ENCODE measurements at places on chromosomes 4 and X.

DNA sequence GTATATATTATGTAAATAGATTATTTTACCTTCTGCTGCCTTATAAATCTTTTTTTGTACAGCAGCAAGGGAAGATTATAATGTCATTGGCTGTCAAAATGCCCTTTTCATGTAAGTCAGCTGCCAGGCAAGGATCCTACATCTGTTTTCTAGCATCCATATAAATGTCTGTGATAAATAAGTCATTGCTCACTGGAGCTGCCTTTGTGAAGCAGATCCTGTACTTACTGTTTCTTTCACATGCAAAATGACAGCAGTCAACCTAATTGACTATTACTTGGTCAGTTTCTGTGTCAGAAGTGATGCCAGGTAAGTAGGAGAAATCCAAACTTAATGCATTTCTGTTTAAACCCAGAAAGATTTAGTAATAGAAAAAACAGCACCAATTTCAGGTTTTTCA is 620.7 kb downstream of the RPA4 start:
- no peak for DNase-seq

DNA sequence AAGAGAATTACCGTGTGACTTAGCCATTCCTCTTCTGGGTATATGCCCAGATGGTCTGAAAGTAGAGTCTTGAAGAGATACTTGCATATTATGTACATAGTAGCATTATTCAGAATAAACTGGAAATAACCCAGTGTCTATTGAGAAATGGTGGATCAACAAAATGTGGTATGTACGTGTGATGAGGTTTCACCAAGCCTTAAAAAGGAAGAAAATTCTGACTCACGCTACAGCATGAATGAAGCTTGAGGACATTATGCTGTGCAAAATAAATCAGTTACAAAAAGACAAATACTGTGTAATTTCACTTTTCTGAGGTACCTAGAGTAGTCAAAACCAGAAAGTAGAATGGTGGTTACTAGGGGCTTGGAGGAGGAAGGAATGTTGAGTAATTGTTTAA is 37.3 kb downstream of the GBA3 start:
- no peak for DNase-seq

DNA sequence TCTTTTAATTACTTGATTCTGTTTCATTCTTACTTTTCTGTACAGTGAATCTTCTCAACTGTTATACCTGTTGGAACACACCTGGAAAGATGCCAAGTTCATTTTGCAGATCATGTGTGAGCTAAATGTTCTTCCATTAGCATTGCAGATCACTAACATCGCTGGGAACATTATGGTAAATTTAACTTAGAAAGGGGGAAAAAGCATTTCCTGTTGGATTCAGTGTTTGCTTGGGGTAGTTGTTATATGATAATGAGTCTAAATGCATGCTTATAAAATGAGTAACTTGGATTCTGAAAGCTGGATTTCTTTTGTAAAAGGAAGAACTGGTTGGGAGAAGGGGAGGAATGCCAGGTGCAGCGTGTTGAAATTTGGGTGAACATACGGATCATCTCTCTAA is 47.6 kb downstream of the POLA1 start:
- DNase-seq: no peak

- no peak for DNase-seq
Measured at GRCh38 chr4:182809417-182810102, 107.6 kb downstream of the DCTD start.

- peak; percentile 57 for DNase-seq
Measured at GRCh38 chrX:154136627-154137161, 7.3 kb upstream of the OPN1LW start.

- DNase-seq: no peak
Measured at GRCh38 chrX:1852082-1852481, 237.2 kb downstream of the ASMT start.

DNA sequence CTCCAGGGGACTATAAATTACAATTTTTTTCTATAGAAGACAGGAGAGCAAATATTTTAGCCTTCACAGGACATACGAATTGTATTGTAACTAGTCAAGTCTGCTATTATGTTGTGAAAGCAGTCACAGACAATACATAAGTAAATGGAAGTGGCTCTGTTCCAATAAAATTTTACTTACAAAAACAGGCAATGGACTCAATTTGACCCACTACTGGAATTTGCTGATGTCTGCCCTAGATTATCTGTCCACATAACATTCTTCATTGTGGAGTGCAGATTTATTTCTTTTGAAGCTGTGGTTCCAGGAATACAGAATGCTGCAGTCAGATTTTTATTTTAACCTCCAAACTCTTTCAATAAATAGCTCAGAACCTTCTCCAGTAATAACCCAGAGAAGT is 330.3 kb downstream of the PPP4R3C start:
- no peak for DNase-seq

- no peak for DNase-seq
Measured at GRCh38 chr4:65437102-65437501, 233.2 kb downstream of the EPHA5 start.

DNA sequence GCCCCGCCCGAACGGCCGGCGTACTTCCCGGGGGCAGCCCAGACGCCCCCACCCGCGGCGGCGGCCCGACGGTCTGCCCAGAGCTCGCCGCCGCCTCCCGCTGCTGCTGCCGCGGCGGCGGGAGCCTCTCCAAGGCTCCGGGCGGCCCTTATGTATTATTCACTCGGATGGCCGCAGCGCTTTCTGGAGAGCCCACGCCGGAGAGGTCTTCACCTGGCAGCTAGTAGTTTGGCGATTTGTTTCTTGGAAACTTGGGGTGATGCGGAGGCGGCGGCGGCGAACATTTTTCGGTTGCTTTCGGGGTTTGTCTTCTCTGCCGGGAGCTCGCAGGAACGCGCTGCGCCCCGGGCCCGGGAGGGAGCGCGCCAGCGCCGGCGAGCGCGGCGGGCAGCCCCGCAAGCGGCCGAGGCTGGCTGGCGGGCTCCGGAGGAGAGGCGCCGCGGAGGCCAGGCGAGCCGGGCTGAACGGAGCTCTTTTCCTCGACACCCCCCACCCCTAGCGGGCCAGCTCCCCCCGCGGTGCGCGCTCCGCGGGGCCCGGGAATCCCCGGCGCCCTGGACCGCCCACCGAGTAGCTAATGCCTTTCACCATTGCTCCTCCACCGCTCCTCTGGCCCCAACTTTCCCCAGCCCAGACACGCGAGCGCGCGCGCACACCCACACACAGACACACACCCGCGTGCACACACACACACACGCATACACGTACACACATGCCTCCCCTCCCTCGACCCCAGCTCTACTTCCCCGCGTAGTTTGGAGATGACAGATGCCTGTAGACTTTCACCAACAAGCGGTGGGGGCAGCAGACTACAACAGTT is 113.5 kb downstream of the DHX15 start:
- DNase-seq: peak; percentile 59

DNA sequence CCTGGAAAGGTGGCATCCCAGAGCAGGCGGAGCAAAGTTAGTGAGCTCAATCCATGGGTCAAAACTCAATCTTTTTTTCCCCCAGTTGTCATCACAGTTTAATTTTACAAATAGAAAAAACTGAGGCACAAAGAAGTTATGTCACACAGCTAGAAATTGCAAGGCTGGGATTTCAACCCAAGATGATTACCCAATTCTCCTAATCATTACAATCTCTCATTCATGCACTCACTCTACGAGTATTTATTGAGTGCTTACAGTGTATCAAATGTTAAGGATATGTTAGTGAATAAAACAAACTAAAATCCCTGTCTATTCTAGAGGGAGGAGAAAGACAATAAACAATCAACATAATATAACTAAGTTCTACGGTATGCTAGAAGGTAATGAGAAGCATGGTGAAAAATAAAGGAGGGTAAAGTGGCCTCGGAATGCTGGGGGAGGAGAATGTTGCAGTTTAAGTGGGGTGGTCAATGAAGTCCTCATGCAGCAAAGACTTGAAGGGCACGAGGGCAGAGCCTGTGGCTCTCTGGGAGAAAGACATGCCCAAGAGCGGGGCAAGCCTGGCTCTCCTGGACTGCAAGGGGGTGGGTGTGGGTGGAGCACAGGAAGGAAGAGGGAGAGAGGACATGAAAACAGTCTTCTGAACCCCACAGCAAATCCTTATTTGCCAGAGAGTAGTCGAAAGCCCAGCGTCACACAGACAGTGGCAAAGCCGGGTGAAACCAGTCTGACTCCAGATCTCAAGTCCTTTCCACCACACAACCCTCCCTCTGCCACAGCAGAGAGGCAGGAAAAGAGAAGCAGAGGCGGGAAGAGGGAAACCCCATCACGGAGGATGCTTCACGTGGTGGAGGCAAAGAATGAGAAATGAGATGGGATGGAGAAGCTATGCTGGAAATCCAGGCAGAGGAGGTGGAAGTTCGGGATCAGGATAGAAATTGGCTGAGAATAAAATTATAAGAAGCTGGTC is 48.3 kb downstream of the RAB33B start:
- no peak for DNase-seq

GRCh38 chrX:151151665-151152267 is 24.6 kb upstream of the GPR50 start:
- DNase-seq: peak; percentile 75

- DNase-seq: no peak
Measured at GRCh38 chrX:47215291-47215900, 3.1 kb upstream of the CDK16 start.

- DNase-seq: no peak
Measured at GRCh38 chr4:91226867-91227266, 1076.9 kb upstream of the GRID2 start.

GRCh38 chrX:69025802-69026301 is 139.4 kb downstream of the PJA1 start:
- DNase-seq: no peak

DNA sequence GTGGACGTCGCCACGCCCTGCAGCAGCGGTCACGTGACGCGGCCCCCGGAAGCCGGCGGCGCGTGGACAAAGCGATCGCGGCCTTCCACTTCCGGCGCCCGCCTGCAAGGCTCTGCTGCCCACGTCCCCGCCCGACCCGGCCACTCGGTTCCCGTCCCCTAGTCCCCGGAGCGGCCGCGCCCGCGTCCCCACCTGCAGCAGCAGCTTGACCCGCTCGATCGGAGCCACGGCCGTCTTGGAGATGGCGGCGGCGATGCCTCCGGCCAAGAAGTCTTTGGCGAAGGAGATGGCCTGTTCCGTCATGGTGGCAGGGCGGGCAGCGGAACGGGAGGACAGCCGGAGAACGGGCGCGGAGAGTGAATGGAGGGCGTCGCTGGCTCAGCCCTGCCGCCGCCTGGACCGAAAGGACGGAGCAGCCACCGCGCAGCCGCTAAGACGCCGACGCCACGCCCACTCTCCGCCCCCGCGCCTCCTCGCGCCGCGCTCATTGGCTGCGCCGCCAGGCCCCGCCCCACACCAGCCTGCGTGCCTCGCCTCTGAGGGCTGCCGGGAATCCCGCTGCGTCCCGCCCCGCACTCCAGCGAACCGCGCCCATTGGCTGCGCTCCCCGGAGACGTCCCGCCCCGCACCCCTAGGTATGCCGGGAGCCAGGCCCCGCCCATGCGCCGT is at the start of gene SLC25A6:
Gene SLC25A6 (minus strand): TSS at position 407 of the 669 bp plus-strand sequence. CDS start 104 bp downstream, at position 303.
- peak; percentile 96 for DNase-seq

DNA sequence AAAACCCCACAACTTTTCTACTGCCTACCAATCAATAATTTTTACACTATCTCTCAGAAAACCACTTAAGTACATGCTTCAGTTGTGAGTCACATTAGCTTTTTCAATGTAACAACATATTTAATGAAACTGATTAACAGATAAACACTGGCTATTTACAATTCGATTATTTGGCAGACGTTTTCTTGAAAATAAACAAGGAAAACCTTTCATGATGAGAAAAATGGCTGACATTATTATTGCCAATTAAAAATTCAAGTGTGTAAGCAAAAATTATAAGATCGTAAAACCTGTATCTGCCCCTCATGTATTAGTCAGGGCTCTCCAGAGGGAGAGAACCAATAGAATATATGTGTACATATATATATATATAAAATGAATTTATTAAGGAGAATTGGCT is 1555.5 kb upstream of the IGFBP7 start:
- DNase-seq: no peak

DNA sequence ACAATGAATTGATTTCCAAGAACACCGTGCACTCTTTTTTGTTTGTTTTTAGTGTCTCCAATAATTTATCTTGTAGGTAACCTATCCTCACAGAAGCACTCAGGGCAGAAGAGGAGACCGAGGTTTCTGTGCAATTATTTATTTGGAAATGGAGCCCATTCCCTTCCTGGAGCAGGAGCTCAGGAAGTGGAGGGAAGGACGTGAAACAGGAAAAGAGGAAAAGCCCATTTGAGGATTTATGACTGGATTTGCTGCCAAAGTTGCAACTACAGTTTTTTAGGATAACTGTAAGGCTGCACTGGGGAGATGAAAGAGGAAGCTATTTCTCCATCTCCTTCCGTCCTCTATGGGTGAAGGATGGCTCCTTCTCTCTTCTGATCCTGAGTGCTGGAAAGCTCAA is 31.7 kb upstream of the MXRA5 start:
- DNase-seq: no peak

- no peak for DNase-seq
Measured at GRCh38 chr4:66577922-66578321, 907.6 kb upstream of the EPHA5 start.

DNA sequence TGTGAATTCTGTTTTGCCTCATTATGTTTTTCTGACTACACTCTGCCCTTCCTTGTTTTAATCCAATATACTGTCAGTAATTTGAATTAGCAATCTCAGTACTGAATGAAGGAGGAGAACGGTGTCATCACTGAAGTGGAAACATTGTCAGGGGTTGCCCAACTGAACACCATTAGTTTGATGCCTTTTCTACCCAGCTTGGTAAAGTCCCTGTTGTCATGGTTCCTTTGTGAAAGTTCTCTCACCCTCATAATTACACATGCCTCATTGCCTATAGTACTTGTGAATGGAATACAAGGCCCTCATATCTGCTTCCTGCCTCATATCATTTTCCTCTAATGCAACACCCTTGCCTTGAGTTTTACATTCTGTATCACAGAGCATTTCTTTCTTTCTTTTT is 76.9 kb downstream of the RRAGB start:
- DNase-seq: no peak

GRCh38 chr4:117225471-117225870 is 140.1 kb upstream of the TRAM1L1 start:
- DNase-seq: no peak

DNA sequence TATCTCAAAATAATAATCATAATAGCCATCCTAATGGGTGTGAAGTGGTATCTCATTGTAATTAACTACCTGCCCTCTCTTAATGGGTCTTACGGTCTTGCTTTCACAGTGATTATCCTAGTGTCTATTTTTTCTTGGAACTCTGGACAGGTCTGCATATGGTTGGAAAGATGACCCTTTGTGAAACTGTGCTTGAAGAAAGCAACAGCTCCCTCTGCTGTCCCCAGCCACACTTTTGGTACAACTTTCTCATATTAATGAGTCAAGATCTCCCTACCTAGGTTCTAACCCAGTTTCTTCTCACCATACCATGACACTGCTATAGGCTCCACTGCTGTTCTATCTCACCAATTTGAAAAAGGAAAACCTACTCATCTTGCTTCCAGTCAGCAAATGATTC is 2.4 kb downstream of the TFDP3 start:
- DNase-seq: peak; percentile 9

GRCh38 chr4:5940470-5941203 is 47.8 kb upstream of the CRMP1 start:
- peak; percentile 50 for DNase-seq

GRCh38 chrX:15751155-15751819 is 13.2 kb downstream of the CA5B start:
- no peak for DNase-seq

- DNase-seq: no peak
Measured at GRCh38 chrX:143500751-143501150, 16.5 kb downstream of the SPANXN3 start.

- no peak for DNase-seq
Measured at GRCh38 chr4:150008546-150008945, 69.7 kb upstream of the DCLK2 start.

- DNase-seq: no peak
Measured at GRCh38 chrX:55159551-55159950, 60.6 kb upstream of the PAGE5 start.

- DNase-seq: no peak
Measured at GRCh38 chrX:49116076-49116475, 7.5 kb downstream of the GPKOW start.
